ENCODE measurements at places on chromosomes 6 and 20.

- DNase-seq, result no peak
Observed at GRCh38 chr20:53383916-53384315, 209.7 kb downstream of the ZNF217 start.

DNA sequence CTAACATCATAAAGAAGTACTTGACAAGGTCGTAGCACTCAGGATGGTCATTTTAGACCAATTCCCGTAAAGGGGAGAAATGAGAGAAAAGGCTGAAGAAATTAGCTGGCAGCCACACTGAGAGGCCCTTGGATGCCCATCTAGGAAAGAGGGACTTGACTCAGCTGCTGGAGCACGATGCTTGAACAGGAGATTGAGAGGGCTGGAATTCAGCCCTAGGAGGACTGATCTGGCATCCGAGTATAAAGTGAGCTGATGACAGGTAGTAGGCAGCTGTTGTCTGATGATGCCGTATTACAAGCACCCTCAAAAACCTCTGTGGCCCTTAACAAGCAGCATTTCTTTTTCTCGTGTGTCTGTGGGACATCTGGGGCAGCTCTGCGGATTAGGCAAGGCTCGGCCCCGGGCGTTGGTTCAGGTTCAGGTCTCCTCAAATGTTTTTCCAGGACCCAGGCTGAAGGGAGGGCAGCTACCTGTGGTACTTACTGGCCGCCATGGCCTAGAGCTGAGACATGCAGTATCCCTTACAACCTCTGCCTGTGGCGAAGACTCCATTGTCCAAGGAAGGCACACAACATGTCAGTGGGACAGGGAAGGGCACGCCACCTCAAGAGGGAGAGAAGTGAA, 219.6 kb upstream of the SNX9 start:
- DNase-seq, result no peak

- no peak for DNase-seq
Observed at GRCh38 chr20:55882910-55883309, 122.4 kb downstream of the CBLN4 start.

GRCh38 chr6:28758046-28758817, 165.6 kb downstream of the TRIM27 start:
- no peak for DNase-seq

GRCh38 chr6:45717027-45717426, 298.6 kb downstream of the CLIC5 start:
- no peak for DNase-seq

- no peak for DNase-seq
Observed at GRCh38 chr20:58839991-58840747, 10.5 kb downstream of the GNAS-AS1 start.

GRCh38 chr6:33905071-33905609, 101.3 kb upstream of the MLN start:
- DNase-seq, result no peak

DNA sequence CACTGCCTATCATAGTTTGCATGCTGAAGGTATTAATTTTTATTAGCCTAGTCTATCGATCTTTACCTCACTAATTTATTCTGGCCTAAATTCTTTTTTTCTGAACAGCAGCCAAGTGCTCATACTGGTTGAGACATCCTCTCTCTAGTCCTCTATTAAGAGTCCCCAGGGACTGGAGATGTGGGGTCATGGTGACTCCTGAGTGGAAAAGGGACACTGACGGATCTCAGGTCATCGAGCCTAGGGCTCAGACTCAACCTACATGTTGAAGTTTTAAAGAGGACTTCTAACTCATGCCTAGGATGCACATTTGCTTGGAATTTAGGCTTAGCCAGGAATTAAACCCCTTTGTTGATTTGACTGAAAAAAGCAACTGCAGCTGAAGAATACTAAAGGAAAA, 378.1 kb downstream of the BTBD9 start:
- no peak for DNase-seq

GRCh38 chr20:63102721-63103375, 96.1 kb upstream of the BHLHE23 start:
- DNase-seq, result no peak

GRCh38 chr6:38640216-38640909, 634 bp upstream of the BTBD9 start:
- DNase-seq, result no peak

DNA sequence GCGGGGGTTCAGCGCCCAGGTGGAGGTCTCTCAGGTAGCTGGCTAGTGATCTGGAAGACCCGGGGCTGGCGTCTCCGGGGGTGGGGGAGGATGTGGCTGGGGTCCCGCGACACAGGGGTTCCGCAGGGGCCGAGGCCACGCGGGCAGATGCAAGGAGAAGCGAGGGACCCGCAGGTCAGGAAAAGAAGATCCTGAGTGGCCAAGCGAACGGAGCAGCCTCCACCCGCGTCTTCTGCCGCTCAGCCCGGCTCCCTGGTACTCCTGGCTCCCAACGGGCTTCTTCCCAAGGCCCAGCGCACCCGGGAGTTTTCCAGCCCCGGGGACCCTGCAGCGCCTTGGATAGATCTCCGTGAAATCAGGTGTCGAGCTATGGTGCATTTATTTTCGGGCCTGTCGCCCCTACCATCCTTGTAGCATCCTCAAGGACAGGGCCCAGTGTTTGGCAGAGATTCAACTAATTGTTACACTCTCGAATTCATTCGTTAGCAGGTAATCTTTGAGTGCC, 682 bp upstream of the CHD6 start:
- DNase-seq, result no peak

GRCh38 chr6:16633961-16634360, 127.3 kb downstream of the ATXN1 start:
- no peak for DNase-seq

GRCh38 chr20:35610833-35611427, 4.7 kb upstream of the SPAG4 start:
- no peak for DNase-seq

- DNase-seq, result no peak
Observed at GRCh38 chr20:47356220-47356525, 326 bp downstream of the ZMYND8 start.

- no peak for DNase-seq
Observed at GRCh38 chr6:146027586-146028251, 1.1 kb upstream of the GRM1 start.

- no peak for DNase-seq
Observed at GRCh38 chr20:37643400-37643799, 50.4 kb upstream of the CTNNBL1 start.

GRCh38 chr6:156778454-156779205, 1.5 kb downstream of the ARID1B start:
- DNase-seq, result no peak

- no peak for DNase-seq
Observed at GRCh38 chr6:102832021-102832420, 1438.5 kb downstream of the GRIK2 start.

GRCh38 chr6:20983961-20984360, 449.7 kb downstream of the CDKAL1 start:
- no peak for DNase-seq

- DNase-seq, result no peak
Observed at GRCh38 chr6:34236131-34236442, 586 bp upstream of the HMGA1 start.

GRCh38 chr6:139219746-139220145, 72.1 kb downstream of the TXLNB start:
- no peak for DNase-seq

GRCh38 chr6:34836451-34836850, 44.6 kb downstream of the BLTP3A start:
- peak; percentile 26 for DNase-seq

- no peak for DNase-seq
Observed at GRCh38 chr20:20702330-20703245, 9.9 kb downstream of the RALGAPA2 start.

DNA sequence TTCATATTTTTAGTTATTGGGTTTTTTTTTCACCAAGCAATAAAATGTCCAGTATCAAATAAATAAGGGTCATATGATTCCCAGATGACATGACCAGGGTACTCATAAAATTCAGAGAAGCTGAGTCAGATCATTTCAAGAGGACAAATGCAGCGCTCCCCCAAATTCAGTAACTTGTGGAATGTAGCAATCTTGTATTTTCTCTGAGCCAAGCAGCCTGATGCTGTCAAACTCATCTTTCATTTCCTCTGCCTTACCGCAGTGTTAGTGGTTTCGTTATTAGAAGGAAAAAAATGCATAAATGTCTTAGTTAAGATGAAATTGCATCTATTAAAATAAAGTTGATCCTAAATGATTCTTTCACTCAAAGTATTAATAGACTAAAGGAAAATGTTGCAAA, 57.8 kb upstream of the EDN1 start:
- no peak for DNase-seq

- DNase-seq, result no peak
Observed at GRCh38 chr20:4635781-4636180, 85.9 kb upstream of the PRND start.

GRCh38 chr20:59305908-59306655, 5.7 kb downstream of the EDN3 start:
- DNase-seq, result no peak

DNA sequence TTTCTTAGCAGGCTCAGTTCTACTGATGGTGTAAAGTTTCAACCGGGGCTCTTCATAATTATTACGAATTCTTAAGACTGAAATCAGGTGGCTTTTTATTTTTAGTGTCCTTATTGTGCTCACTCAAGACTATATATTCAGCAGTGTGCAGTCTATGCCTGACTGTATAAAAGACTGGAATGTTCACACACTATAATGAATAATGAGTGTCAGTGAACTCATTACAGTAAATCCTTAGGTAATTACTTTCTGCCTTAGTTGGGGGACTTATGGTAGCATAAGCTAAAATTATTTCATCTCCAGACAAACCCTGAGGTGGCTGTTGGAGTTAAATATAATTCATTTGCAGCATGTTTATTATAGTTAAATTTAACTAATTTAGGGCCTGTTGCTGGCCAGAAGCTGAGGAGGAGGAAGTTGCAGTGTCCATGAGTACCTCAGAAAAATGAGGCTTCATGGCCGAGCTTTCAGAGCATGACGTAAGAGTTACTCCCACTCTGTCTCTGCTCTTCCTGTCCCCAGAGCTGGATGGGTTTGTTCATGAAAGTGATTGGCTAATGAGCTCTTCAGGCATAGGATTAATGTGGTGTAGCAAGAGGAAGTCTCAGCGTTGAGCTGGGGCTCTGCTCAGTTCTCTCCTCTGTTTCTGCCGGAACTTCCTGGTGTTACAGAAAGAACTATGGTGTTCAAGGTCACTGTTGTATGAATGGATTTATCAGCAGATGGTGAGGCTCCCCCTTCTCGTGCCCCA, 335.7 kb downstream of the NRN1 start:
- peak; percentile 63 for DNase-seq

DNA sequence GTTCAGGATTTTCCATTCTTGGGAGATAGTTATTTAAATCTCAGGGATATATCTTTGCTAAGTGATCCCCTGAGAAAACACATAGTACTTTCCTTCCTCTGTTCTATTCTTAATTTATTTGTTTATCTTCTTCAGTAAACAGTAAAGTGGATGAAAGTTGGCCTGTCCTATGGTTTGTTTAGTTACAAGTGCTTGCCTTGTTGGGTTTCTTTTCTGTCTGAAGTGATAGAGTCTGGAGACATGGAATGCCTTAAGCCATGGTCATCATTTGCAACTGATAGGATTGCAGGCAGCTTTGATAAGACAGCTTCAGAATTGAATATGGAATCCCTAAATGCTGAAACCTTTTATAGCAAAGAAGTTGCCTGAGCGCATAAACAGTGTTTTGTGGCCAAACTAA, 4.9 kb downstream of the ADGRG6 start:
- DNase-seq, result no peak

- no peak for DNase-seq
Observed at GRCh38 chr20:40148886-40149285, 540.1 kb downstream of the MAFB start.

- DNase-seq, result no peak
Observed at GRCh38 chr6:148885925-148886845, 139.4 kb downstream of the UST start.

Measured in SK-N-MC (cell line).